ENCODE measurements at places on chromosomes 4 and X. TPM values are rescaled to one million over a fixed set of nuclear protein-coding genes. Genes with fewer than 3 reads are reported as not detected.

GRCh38 chrX:72532366-72532765 is 40.3 kb downstream of the HDAC8 start:
- H3K27me3 ChIP-seq: no peaks in the 10 kb centered on the region
- no peaks in the 10 kb centered on the region for H3K4me1 ChIP-seq
- peaks cover 2% of the 10 kb centered on the region for H3K36me3 ChIP-seq
- H3K4me3 ChIP-seq: no peak overlapping the region
- no peak overlapping the region for H3K27ac ChIP-seq
- DNase-seq: no peak

DNA sequence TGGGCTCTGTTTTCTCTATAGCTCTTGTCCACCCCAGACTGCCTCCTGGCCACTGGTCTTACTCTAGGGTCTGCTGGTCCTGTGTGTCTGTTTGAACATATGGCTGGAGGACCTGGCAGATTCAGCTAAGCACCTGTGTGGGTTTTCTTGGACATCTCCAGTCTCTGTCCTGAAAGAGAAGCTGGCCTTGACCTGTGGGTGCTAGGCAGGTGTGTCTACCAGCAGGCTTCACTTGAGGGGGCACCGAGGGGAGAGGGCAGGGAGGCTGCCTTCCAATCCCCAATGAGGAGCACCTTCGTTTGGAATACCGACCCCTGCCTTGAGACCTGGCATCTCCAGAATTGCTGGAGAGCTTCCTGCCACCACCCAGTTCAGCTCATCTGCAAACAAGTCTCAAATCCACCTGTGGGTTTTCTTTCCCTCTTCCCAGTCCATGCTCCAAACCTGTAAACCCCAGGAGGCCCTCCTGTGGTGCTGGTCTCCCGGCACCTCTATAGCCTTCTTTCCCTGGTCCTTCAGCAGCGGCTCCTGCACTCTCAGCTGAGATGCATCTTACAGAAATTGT is 45.2 kb downstream of the HTRA3 start:
- no peaks in the 10 kb centered on the region for H3K36me3 ChIP-seq
- no peak overlapping the region for H3K27ac ChIP-seq
- H3K4me1 ChIP-seq: no peaks in the 10 kb centered on the region
- H3K4me3 ChIP-seq: no peak overlapping the region

DNA sequence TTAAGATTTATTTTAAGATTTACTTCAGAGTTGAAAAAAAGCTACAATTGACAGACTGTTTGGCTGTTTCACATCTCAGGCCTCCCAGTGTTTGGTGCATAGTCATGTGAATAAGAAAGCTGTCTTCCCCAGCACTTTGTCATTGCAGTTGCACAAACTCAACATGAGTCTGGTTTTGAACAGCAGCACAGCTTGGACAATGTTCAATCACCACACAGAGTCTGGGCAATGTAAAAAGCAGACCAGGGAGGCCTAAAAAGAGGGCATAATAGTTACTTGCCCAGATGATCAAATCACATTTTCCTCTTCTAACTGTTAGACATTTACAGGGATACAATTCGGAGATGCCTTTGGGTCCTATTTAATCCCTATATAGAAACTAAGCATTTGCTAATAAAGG is 1055.0 kb downstream of the RPA4 start:
- no peak for DNase-seq
- H3K4me1 ChIP-seq: no peaks in the 10 kb centered on the region
- H3K36me3 ChIP-seq: no peaks in the 10 kb centered on the region
- no peak overlapping the region for H3K27ac ChIP-seq

GRCh38 chrX:19742826-19743225 is 144.6 kb downstream of the SH3KBP1 start:
- no peak for DNase-seq
- peak overlapping the region; percentile 81 for H3K4me3 ChIP-seq
- no peaks in the 10 kb centered on the region for H3K27me3 ChIP-seq
- peak overlapping the region; percentile 96 for H3K27ac ChIP-seq
- H3K4me1 ChIP-seq: peaks cover 40% of the 10 kb centered on the region
- H3K36me3 ChIP-seq: peaks cover 2% of the 10 kb centered on the region

DNA sequence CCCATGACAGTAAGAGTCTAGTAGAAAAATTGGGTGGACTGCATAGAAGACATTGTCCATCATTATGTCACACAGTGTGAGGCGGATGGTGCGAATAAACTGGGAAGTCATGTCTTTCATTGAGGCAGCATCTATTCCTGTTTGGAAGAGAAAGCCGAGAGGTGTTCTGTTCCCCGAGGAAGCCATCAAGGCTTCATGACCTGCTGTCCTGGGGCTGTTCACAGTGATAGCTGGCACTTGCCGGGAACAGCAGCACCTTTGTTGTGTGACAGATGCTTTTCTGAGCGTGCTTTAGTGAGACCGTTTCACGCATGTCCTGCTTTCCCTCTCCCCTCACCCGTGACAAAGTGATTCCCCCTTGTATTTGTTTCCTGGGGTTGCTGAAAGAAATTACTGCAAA is 20.3 kb downstream of the RGS12 start:
- H3K4me1 ChIP-seq: peaks cover 4% of the 10 kb centered on the region
- no peaks in the 10 kb centered on the region for H3K27me3 ChIP-seq
- H3K4me3 ChIP-seq: no peak overlapping the region
- no peak overlapping the region for H3K27ac ChIP-seq

- peaks cover 6% of the 10 kb centered on the region for H3K27me3 ChIP-seq
- H3K4me1 ChIP-seq: no peaks in the 10 kb centered on the region
- H3K4me3 ChIP-seq: no peak overlapping the region
- no peaks in the 10 kb centered on the region for H3K36me3 ChIP-seq
These were observed 15.1 kb upstream of the MAD2L1 start for GRCh38 chr4:120081726-120082125.

- H3K4me1 ChIP-seq: no peaks in the 10 kb centered on the region
- H3K4me3 ChIP-seq: no peak overlapping the region
- no peak overlapping the region for H3K27ac ChIP-seq
These were observed 125.8 kb upstream of the LNX1 start for GRCh38 chr4:53717064-53717549.

- peaks cover 18% of the 10 kb centered on the region for H3K4me1 ChIP-seq
- no peaks in the 10 kb centered on the region for H3K36me3 ChIP-seq
- DNase-seq: no peak
These were observed 1.3 kb downstream of the USP9X start for GRCh38 chrX:41086627-41086932.

MAMLD1 gene
- total RNA-seq: 1.7 TPM

GAGE12E gene
- not detected for total RNA-seq

ODAM gene
- total RNA-seq: not detected

Data from T-helper 17 cell (primary cell).